ENCODE measurements at places on chromosomes 1 and 21.
A peak's percentile ranks its signal among the peaks of the same experiment; 100 is the strongest.

- DNase-seq = no peak
Observed at GRCh38 chr21:28949318-28949717, 43.4 kb downstream of the LTN1 start.

GRCh38 chr1:183206538-183207122 is 20.6 kb downstream of the LAMC2 start:
- DNase-seq = no peak

DNA sequence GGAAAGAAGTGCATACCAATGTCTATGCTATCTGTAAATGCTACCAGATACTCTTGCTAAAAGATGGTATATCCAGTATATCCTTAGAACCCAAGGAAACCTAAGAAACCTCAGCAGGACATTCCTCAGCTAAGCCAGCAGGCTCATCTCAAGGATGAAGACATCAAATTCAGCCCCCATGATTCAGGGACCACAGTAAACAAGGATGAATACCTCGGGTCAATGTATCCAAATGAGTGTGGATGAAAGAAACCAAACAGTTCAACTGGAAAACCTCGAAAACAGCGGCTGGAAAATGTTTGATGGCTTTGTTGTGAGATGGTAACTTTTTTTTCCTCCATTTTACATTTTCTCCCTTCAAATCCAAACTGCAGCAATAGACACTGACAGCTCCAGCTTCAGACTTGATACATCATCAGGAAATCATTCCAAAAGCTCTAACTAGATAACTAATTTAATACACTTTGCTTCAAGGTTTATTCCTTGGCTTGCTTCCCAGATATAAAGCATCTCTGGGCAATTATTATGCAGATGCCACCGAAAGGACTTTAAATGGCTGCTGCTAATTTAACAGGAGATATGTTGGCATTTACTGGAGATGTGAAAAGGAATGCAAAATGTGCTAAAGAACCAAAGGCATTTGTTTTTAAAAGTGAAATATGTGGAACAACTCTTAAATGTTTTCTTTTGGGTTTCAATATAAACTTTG is 73.6 kb downstream of the SMYD2 start:
- DNase-seq = peak; percentile 38

DNA sequence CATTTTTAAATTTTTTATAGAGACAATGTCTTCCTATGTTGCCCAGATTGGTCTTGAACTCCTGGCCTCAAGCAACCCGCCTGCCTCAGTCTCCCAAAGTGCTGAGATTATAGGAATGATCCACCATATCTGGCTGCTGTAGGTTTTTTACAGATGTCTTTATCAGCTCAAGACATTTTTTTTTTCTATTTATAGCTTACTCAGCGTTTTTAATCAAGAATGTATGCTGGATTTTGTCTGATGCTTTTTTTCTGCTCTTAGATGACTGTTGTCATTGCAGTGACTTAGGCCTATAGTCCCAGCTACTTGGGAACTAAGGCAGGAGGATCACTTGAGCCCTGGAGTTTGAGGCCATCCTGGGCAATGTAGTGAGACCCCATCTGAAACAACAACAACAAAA is 72.5 kb downstream of the POFUT2 start:
- no peak for DNase-seq

DNA sequence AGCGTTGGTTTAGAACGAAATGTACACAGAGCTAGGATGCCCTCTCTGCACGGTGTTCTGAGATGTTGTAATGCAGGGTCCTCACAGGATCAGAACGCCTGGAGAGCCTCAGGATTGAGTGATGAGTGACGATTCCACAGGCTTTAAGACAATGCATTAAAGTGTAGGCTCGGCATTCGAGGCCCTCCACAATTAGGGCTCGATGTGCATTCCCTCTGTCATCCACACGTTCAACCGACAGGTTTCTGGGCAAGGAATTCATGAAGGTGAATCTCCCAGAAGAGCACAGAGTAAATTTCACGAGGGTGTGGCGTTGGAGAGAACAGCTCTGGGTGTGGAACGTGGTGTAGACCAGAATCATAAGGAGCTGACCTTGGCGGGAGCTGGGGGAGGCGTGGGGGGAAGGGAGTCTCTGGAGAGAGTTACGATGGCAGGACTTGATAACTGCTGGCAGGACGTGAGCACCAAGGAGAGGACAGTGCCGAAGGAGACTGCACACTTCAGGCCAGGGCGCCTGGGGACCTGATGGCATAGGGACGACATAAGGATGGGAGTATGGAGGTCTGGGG is 51.0 kb upstream of the EFHD2 start:
- DNase-seq = no peak

DNA sequence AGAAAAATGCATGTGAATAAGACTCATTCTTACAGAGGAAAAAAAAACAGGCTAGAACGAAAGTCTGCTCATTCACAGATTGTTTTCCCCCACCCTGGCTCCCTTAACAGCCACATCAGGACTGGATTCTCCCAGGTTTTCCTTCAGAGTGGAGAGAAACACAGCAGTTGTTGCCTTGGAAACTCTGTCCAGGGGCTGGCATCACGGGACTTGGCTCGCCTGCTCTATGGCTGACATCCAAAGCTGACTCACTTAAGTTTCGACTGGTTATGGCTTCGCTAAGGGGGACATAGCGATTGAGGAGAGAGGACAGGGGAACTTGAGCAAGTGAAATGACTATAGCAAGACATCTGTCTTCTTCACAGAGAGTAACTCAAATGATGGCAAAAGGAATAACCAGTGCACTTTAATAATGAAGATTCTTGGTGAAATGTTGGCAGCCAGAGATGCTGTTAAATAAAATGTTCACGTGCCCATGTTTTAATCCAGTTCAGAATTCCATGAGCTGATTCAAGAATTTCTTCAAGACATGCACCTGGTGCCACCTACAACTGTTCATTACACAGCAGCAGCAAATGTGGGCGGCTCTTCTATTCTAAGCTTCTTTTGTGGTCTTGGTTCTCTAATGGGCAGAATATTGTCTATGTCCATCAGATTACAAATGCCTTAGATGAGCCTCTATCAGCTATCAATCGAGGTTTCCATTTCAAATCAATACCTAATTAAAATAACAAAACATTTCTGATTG is 21.8 kb downstream of the MIS18A start:
- DNase-seq = peak; percentile 98

- no peak for DNase-seq
Observed at GRCh38 chr21:39633770-39634181, 21.0 kb downstream of the B3GALT5 start.

GRCh38 chr1:196535727-196536126 is 72.5 kb downstream of the KCNT2 start:
- no peak for DNase-seq

- DNase-seq = no peak
Observed at GRCh38 chr1:155392898-155393411, 72.3 kb downstream of the RUSC1 start.

- DNase-seq = no peak
Observed at GRCh38 chr1:22038036-22038435, 14.5 kb upstream of the CDC42 start.

GRCh38 chr1:94246692-94247137 is 9.3 kb upstream of the ARHGAP29 start:
- no peak for DNase-seq

- no peak for DNase-seq
Observed at GRCh38 chr1:62840555-62840954, 56.6 kb downstream of the ATG4C start.

DNA sequence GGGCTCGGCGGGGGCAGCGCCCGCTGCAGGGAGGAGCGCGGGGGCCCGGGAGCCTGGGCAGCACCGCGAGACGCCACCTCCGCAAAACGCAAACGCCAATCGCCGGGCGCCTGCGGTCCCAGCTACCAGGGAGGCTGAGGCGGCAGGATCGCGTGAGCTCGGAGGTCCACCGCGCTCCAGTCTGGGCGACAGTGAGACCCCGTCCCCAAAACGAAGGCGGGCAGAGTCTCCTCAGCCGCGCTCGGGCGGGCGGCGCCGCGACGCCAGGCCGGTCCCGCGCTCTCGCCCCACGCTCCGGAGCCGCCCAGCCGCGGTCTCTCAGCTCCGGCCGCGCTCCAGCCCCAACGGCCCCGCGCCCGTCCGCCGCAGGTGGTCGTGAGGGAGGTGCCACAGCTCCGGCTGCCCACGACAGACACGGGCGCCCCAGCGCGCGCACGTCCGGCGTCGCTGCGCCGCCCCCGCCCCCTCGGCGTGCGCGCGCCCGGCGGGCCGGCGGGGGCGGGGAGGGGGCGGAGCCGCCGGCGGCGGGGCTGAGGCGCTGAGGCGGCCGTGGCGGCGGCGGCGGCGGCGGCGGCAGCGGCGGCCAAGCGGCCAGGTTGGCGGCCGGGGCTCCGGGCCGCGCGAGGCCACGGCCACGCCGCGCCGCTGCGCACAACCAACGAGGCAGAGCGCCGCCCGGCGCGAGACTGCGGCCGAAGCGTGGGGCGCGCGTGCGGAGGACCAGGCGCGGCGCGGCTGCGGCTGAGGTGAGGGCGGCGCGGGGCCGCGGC is at the start of gene ADARB1:
Gene ADARB1, plus strand, starts transcription at position 533 of the 770 bp plus-strand sequence. CDS start 97,077 bp downstream, outside the sequence.
- no peak for DNase-seq

DNA sequence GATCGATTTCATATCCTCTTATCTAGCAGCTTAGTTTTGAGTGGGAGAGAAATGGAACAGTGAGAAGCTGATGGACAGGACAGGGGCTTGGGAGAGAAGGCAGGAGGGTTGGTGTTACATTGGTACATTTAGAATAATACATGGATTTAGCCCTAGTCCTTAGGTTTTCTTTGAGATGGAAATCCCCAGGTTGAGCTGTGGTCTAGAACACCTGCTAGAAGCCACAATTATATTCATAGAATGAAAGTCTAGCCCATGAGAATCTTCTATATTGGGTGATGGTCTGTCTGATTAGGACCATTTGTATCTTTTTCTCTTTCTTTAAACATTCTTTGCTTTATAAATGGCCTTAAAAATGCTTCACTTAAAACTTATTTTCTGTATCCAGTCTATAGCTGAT is 19.9 kb downstream of the CRNN start:
- DNase-seq = no peak

DNA sequence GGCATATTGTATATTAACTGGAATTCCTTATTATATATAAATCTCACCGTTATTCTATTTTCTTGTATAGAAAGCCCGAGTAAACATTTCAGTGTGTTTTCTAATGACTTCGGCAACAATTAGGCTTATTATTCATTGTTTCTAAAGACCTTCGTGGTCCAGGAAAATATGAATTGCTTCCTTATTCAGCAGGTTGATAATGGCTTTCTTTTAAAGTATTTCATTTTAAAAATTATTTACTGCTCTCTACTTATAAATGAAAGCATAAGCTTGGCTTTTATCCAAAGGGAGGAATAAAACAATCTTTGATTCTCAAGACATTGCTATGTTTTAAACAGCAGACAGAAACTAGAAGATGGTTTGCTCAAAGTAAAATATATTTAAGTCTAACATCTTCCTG is 198.4 kb upstream of the RGS18 start:
- DNase-seq = no peak

DNA sequence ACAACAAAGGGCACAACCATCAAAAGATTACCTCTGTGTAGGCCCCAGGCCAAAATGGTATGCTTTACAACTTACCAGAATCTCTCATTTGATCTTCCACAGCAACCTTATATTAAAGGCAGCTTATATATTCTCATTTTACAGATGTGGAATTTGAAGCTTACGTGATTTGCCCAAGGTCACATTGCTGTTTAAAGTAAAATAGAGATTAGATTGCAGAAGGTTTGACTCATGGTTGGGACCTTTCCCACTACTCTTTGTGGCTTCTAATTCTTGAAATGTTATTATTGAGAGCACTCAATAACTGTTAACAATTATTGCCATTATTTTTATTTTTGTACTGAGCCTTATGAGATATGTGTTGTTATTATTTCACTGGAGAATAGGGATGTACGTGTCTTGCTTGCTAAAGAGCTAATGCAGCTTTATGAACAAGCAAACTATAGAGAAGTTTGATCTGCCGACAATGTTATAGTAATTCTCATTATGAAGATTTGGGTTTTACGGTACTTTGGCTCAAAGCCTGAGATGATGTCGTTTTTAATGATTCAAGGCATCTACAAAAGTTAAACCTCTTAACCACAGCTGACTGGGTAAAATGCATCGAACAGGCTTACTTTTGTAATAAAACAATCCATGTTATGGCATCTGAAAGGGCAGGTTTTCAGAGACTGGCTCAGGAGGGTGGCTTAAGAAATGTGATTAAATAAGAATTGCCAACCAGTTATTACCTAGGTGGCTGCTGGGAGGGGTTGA is 43.3 kb upstream of the TSNAX start:
- no peak for DNase-seq

DNA sequence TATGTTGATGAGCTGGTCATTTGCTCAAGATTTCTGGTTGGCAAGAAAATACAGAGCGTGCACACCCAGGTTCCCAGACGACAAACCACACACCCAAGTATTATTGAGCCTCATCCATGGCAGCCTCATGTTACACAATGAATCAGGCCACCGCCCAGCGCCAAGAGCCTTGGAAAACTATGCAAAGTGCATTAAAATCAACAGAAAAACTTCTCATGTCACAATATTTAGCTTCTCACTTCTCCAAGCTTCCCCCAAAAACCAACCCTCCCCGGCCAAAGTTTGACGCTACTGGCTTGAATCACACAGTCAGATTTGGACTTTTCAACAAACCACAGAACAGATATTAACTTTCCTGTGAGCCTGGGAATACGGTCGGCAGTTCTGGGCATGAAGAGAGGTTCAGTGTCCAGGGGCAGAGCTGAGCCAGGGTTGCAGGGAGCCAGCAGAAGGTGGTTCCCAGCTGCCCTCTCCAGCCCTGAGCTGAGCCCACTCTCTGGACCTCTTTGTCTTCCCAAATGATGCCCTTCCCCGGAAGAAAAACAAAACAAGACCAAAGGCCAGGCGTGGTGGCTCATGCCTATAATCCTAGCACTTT is 71.1 kb downstream of the SETD4 start:
- DNase-seq = no peak

DNA sequence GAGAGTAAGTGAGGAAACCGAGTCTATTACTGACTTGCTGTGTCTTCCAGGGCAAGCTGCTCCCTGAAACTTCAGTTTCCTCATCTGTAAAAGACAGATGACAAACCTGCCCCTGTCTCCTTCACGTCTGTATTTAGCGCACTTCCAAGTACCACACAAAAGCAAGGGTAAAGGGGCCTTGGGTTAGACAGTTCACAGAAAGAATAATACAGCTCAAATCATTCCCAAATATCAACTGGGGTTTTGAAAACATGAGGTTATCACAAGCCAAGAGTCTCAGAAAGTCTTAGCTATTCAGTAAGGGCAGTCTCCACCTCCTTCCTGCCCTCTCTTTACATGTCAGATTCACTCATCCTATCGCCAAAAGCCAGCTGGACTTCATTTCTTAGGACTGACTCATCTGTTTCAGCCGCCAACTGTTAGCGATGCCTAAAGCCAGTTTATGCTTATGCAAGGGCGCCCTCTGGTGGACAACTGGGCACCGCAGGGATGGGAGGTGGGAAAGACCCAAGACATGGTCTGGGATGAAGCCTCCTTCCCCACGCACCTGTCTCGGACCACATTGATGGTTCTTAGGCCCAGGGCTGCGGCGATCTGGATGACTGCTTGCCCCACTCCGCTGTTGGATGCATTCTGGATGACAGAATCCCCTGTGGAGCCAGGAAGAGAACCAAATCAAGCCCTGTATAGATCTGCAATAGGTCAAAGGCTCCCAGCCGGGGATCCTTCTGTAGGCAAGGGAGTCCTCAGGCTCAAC is 21.1 kb upstream of the SRSF4 start:
- DNase-seq = peak; percentile 80

GRCh38 chr1:84083307-84083706 is 60.8 kb upstream of the PRKACB start:
- DNase-seq = peak; percentile 7

All from NCI-H1694 treated with DMSO at 0.1 percent for 48 hours (cell line).